Uterus (tissue), 4 donors: ENCODE measurements at places on chromosomes 3 and 15.
A peak's percentile ranks its signal among the peaks of the same experiment; 100 is the strongest.

- no peak for DNase-seq
Observed at GRCh38 chr15:50880206-50880605, 28.3 kb upstream of the AP4E1 start.

DNA sequence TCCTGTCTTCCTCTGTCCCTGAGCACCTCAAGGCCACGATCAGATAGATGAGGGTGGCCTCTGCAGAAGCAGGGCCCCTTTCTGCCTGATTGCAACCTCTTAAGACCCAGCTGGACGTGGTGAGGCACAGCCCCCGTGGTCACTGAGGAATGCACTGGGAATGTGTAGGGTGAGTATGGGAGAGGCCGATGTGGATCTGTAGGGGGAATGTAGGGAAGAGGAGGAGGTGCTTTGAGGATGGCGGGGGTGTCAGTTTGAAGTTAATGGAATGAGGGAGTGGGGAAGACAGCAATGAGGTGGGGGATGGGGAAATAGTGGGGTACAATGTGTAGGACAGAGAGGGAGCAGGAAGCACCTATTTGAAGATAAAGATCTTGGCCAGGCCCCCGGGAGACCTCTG is 785 bp upstream of the IQCF5 start:
- DNase-seq: no peak

GRCh38 chr3:38454884-38455638 is 1.4 kb downstream of the ACVR2B start:
- DNase-seq: peak; percentile 79

DNA sequence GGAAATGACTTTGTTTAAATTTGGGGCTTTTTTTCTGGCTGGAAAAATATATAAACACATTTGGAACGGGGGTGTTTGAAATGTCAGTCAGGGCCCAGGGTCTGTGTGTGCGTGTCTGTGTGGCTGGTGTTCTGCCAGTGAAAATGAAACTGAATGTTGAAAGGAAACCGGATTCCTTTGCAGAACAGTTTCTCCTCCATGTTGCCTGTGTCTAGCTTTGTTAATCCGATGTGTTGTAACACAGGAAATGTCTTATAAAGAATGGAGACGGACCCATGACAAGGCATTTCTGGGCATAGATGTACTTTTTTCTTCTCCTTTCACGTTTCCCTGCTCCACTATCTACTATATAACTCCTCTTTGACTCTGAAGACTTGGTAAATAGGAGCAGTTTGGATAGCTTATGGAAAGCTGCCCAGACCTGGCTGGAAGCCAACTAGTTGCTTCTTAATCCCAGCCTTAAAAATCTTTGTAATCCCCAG is 2.8 kb downstream of the SQOR start:
- peak; percentile 57 for DNase-seq

GRCh38 chr3:128784232-128784631 is 58.2 kb downstream of the RAB7A start:
- DNase-seq: no peak

- DNase-seq: no peak
Observed at GRCh38 chr15:83430441-83430840, 16.7 kb upstream of the SH3GL3 start.

- DNase-seq: peak; percentile 65
Observed at GRCh38 chr15:45456212-45457106, 66.1 kb downstream of the SLC30A4 start.

GRCh38 chr3:61808526-61808925 is 247.2 kb downstream of the PTPRG start:
- peak; percentile 72 for DNase-seq

DNA sequence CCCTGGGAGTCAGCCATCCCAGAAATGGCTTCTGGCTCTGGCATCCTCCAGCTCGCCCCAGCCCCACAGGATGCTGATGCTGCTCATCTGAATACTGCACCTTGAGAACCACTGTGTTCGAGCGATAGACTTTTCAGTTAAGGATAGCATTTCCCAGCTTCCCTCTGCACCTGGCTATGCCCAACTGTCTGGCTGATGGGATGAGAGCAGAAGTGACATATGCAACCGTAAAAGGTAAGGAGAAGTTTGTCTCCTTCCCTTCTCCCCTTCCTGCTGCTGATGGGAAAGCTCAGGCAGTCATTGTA is 9.7 kb upstream of the HHATL start:
- DNase-seq: peak; percentile 0

- DNase-seq: no peak
Observed at GRCh38 chr3:32147509-32147908, 41.1 kb downstream of the GPD1L start.

- DNase-seq: peak; percentile 40
Observed at GRCh38 chr3:64344721-64345207, 119.5 kb upstream of the PRICKLE2 start.

GRCh38 chr3:182632077-182632393 is 161.3 kb upstream of the ATP11B start:
- DNase-seq: no peak

GRCh38 chr3:139764936-139765335 is 87.2 kb upstream of the NMNAT3 start:
- no peak for DNase-seq

GRCh38 chr15:85956532-85957275 is 123.0 kb upstream of the AGBL1 start:
- no peak for DNase-seq

- DNase-seq: no peak
Observed at GRCh38 chr3:107992976-107993684, 97.7 kb downstream of the CD47 start.

- DNase-seq: no peak
Observed at GRCh38 chr3:134085034-134085775, 55.5 kb upstream of the SLCO2A1 start.

DNA sequence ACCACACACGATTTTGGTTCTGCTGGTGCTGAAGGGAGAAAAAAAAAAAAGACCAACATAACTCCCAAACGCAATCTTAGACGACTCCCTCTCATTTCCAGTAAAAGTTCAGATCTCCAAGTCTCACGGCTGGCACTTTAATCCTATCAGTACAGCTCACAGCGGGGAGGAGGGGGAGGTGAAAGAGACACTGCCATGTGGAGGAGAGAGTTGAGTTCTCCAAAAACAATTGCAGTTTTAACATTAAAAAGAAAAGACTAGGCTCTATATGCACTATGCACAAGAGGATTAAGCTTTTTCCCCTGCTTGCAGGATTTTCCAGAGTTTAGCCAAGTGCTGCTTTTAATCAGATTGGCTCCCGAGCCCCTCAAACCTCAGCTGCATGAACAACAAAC is 16.8 kb downstream of the BMF start:
- DNase-seq: peak; percentile 60

DNA sequence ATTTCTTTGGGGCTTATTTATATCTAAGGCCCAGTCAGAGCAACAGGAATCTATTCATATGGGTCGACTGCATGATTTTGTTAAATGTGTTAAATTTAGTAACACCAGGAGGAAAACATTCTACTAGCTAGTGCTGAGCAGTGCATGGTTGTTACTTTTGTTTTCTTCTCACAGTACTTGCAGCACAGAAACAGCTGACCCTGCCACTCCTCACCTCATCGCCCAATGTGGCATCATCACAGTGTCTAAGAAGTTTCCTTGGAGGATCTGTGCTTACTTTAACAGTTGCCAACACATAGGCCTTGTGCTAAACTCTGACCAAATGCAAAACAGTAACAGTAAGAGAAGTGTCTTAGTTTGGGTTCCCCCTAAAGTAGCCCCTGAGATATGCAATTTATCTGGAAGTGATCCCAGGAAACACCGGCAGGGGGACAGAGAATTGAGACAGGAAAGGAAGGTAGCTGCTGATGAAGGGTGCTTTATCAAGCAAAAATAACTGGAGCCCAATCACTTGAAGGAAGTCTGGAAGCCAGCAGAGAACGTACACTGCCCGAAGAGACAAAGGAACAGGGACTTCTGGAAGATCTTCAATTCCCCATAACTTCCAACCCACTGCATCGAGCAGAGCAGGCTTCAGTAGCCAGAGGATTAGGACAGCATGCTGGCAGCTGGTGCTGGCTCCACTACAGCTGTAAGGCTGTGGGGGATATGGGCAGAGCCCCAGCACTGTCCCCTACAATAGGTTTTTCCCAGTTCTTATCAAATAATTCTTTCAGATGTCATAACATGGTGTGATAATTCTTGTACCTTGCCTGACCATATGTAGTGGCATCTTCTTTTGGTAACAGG is 36.0 kb upstream of the ULK4 start:
- DNase-seq: no peak

- DNase-seq: no peak
Observed at GRCh38 chr15:58355973-58356372, 75.8 kb upstream of the LIPC start.
